Regular cardiac myocyte (primary cell): ENCODE measurements at places on chromosomes 4 and X. TPM values are rescaled to one million over a fixed set of nuclear protein-coding genes. Genes with fewer than 3 reads are reported as not detected.

ACTRT1 gene
- total RNA-seq, result not detected in 2 replicates

TMPRSS11E gene
- total RNA-seq, result not detected in 2 replicates

CT45A3 gene
- not detected in 2 replicates for total RNA-seq

PWWP3B gene
- total RNA-seq, result under 0.01 and 0.28 TPM in 2 replicates

ARX gene
- not detected in 2 replicates for total RNA-seq

PRICKLE3 gene
- 5.0 and 6.2 TPM in 2 replicates for total RNA-seq

CT83 gene
- not detected in 2 replicates for total RNA-seq

SYTL4 gene
- total RNA-seq, result 5.9 and 18.0 TPM in 2 replicates

EDA gene
- 0.28 and 0.77 TPM in 2 replicates for total RNA-seq

ARSJ gene
- total RNA-seq, result 51.3 and 65.8 TPM in 2 replicates
